ENCODE measurements at places on chromosomes 6 and 20.

DNA sequence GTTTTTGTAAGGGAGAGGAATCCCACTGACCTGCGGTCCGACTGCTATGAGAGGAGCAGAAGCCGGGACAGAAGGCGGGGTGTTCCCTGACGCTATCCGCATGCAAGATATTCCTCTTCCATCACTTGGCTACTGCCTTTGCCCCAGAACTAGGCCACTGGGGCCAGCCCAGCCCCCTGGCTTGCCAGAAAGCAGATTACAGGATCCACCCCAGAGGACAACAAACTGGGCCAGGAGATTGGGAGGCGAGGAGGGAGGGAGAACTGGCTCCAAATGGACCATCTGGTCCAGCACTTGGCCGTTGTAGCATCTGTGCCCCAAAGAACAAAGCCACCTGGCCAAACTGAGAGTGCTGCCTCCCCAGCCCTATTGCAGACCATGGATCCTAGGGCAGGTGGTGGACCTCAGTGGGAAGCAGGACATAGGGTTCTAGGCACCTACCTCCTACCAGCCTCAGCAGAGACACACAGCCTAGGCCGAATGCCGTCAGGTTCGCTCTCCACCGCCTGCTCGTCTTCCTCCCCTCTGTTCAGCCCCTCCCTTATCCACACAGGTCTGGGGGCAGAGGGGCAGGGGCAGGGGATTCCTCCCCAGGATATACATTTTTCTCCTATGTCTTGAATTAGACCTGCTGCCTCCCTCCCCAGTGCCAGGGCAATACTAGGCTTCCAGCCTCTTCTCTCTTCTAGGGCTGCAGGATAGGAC lies 4.0 kb downstream of the MDGA1 start:
- peaks cover 45% of the 10 kb centered on the region for H3K27me3 ChIP-seq
- DNase-seq = no peak
- no peak overlapping the region for H3K27ac ChIP-seq

DNA sequence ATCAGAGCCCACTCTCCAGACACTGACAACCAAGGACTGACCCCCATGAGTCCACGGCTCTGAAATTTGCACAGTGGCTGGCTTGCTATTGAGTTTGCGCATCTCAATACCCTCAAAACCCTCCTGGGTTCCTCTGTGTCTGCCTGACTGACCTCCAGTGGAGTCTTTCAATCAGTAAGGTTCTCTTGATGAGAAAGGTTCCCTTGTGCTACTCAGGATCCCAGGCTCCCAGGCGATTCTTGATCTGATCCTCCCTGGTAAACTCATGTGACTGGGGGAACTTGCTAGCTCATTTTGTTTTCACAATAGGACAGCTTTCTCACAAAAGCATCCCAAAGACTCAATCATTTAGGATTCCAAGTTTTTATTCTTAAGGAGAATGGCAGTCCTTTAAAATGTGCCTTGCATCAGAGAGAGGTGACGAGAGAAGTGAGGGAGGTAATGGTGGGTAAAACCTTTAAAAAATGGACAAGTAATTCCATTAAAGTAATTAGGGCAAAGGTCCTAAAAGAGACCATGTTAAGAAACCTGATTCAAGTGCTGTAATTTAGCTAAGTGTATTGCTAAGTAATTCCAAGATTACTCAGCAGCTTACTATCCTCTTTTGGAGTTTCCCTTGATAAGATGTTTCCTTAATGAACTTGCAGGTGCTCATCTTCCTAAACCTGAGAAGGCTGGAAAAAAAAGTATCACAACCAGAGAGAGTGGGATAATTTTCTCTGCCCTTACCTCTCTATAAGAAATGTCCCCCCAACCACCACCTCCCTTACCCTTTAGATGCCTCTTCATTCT lies 304.7 kb upstream of the SGK1 start:
- DNase-seq = no peak
- no peak overlapping the region for H3K4me3 ChIP-seq
- peaks cover 31% of the 10 kb centered on the region for H3K4me1 ChIP-seq
- H3K27me3 ChIP-seq = no peaks in the 10 kb centered on the region
- no peak overlapping the region for H3K27ac ChIP-seq

DNA sequence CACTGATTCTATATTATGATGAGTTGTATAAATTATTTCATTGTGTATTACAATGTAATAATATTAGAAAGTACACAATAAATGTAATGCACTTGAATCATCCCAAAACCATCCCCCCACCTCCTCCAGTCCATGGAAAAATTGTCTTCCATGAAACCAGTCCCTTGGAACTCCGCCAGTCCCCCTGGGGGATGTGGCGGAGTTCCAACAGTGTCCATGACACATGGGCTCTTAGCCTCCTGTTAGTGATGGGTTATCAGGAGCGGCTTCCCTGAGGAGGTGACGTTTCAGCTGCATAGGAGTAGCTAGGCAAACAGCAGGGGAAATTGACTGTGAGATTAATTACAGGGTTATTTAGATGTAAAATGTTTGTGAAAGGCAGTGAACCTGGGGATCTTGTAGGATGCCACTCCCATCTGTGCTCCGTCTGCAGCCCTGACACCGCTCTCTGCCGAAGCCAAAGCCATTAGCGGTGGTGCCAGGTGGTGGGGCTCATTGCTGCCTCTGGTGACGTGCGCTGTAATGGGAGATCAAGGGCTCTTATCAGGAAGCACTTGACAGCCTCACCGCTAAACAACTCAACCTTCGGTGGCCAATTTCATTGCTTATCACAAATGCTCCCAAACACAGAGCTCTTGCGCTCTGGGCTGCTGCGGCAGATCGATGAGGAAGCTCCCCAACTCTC lies 81.6 kb upstream of the MC3R start:
- H3K4me3 ChIP-seq = no peak overlapping the region
- H3K4me1 ChIP-seq = no peaks in the 10 kb centered on the region
- H3K27me3 ChIP-seq = no peaks in the 10 kb centered on the region
- H3K36me3 ChIP-seq = no peaks in the 10 kb centered on the region
- no peak overlapping the region for H3K27ac ChIP-seq

DNA sequence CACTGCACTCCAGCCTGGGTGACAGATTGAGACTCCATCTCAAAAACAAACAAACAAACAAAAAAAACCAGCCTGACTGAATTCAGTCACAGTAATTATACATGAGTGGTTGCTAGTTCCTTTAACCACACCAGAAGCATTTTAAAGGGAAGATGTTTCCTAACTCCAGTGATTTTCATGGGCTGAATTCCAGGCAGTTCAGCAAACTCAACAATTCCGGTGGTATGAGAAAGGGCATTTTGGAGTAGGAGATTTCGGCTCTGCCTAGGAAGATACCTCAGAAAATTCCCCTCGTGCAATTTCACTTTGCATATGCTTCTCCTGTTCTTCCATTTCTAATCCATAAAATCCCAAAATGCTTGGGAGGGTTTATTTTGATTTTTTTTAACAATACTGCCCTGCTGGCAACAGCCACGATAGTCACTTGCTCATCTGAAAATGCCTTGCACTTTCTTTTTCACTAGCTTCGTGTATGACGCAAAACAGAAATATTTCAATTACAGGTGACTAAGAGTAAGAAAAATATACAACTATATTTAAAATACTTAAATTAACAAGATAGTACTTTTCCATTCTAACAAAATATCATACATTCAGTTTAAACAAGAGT lies 48.3 kb upstream of the IPCEF1 start:
- peaks cover 12% of the 10 kb centered on the region for H3K4me1 ChIP-seq
- H3K27me3 ChIP-seq = no peaks in the 10 kb centered on the region
- peaks cover 3% of the 10 kb centered on the region for H3K36me3 ChIP-seq

- peaks cover 3% of the 10 kb centered on the region for H3K36me3 ChIP-seq
- no peak for DNase-seq
- peaks cover 7% of the 10 kb centered on the region for H3K4me1 ChIP-seq
- no peaks in the 10 kb centered on the region for H3K27me3 ChIP-seq
Observed at GRCh38 chr6:168166627-168167026, 87.6 kb upstream of the FRMD1 start.

- H3K4me1 ChIP-seq = peaks cover 49% of the 10 kb centered on the region
- no peaks in the 10 kb centered on the region for H3K36me3 ChIP-seq
- no peak overlapping the region for H3K27ac ChIP-seq
- H3K4me3 ChIP-seq = no peak overlapping the region
- H3K27me3 ChIP-seq = no peaks in the 10 kb centered on the region
- DNase-seq = peak; percentile 75
Observed at GRCh38 chr6:82270881-82271635, 23.5 kb upstream of the IBTK start.

DNA sequence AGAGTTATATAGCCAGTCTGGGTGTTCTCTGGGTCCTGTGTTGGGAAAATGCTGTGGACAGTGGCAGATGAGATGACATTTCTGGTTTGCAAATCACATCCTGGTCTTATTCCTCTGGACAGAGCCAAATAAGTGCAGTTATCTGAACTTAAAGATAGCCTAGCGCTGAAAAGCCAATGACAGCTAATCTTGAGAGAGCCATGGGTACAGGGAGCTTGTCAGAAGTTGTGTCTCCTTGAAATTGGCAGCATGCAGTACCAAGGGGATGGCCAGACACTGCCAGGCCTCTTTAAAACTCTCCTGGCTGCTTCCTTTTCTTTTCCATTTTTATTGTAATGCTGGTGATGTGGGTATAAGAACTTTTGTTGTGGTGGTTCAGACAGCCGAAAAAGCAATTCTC lies 362.5 kb downstream of the FARS2 start:
- no peaks in the 10 kb centered on the region for H3K36me3 ChIP-seq
- H3K4me3 ChIP-seq = no peak overlapping the region
- H3K27me3 ChIP-seq = no peaks in the 10 kb centered on the region
- H3K4me1 ChIP-seq = no peaks in the 10 kb centered on the region
- no peak for DNase-seq

DNA sequence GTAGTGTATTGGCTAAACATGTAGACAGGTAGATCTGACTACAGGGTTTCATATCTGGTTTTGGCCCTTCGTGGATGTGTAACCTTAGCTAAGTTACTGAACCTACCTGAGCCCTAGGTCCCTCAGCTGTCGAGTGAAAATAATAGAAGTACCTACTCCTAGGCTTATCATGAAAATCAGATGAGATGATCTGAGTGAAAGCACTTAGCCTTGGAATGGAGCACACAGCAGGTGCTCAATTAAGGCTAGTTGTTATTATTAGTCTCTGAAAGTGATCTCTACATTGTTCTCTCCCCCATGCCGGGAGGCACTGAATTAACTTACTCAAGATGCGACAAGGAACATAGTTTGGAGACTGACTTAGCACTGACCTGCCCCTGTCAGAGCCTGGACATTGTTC lies 174.7 kb upstream of the ZNF217 start:
- peaks cover 25% of the 10 kb centered on the region for H3K4me1 ChIP-seq
- no peaks in the 10 kb centered on the region for H3K27me3 ChIP-seq
- H3K4me3 ChIP-seq = no peak overlapping the region
- no peaks in the 10 kb centered on the region for H3K36me3 ChIP-seq

GRCh38 chr6:106456756-106457155 lies 96.2 kb downstream of the CRYBG1 start:
- peaks cover 8% of the 10 kb centered on the region for H3K27me3 ChIP-seq
- no peak overlapping the region for H3K27ac ChIP-seq
- no peak overlapping the region for H3K4me3 ChIP-seq
- DNase-seq = no peak
- no peaks in the 10 kb centered on the region for H3K36me3 ChIP-seq

DNA sequence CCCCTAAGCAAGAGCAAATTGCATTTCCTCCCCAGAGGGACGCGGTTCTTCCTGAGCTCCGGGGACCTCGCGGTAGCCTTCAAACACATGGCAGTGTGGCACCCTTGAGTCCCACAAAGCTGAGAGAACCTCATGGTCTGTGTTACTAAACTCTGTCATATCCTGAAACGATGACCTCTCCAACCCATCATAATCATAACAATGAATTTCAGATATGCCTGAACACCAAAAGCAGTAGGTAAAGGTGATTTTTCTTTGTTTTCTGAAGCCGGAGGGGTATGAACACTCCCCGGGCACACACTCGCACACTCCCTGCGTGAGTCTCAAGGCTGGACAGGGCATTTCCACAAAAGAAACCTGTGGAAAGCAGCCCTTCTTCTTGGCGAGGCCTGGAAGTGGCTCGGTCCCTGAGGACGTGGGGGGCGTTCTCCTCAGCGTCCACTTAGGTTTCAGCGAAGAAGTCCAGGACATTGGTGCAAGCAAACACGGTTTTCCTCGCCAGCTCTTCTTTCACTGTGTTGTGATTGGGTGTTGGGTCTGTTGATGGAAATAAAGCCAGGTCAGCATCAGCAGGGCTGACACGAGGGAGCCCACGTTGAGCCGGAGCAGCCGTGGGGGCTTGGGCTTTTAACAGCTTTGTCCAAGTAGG lies 183.4 kb downstream of the ERMARD start:
- no peaks in the 10 kb centered on the region for H3K36me3 ChIP-seq
- no peak overlapping the region for H3K4me3 ChIP-seq
- no peaks in the 10 kb centered on the region for H3K4me1 ChIP-seq
- no peaks in the 10 kb centered on the region for H3K27me3 ChIP-seq
- H3K27ac ChIP-seq = no peak overlapping the region

GRCh38 chr6:71157345-71157744 lies 131.3 kb upstream of the OGFRL1 start:
- no peak overlapping the region for H3K27ac ChIP-seq
- H3K27me3 ChIP-seq = no peaks in the 10 kb centered on the region
- DNase-seq = no peak

DNA sequence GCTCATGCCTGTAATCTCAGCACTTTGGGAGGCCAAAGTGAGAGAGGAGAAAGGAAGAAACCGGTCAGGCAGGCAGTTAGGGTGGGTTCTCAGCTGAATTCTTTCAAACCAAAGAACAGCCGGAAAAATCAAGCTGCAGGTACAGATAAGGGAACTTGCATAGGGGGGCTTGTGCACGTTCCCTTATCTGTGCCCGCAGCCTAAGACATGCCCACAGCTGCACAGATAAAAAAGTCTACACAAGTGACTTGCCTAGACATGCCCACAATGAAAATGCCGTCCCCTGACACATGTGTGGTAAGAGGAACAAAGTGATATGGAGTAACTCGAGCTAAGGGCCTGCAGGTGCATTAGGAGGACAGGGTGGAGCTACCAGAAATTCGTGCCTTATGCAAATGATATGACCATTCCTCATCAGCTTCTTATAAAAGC lies 175.8 kb upstream of the SALL4 start:
- H3K4me3 ChIP-seq = no peak overlapping the region
- H3K27me3 ChIP-seq = no peaks in the 10 kb centered on the region
- DNase-seq = no peak
- H3K27ac ChIP-seq = no peak overlapping the region
- H3K36me3 ChIP-seq = no peaks in the 10 kb centered on the region

- peak; percentile 23 for DNase-seq
- H3K27me3 ChIP-seq = no peaks in the 10 kb centered on the region
- no peaks in the 10 kb centered on the region for H3K4me1 ChIP-seq
- H3K36me3 ChIP-seq = no peaks in the 10 kb centered on the region
Observed at GRCh38 chr20:36728986-36729385, 16.9 kb downstream of the NDRG3 start.

- H3K27me3 ChIP-seq = no peaks in the 10 kb centered on the region
- no peaks in the 10 kb centered on the region for H3K36me3 ChIP-seq
- peaks cover 9% of the 10 kb centered on the region for H3K4me1 ChIP-seq
- DNase-seq = peak; percentile 58
- H3K4me3 ChIP-seq = no peak overlapping the region
- H3K27ac ChIP-seq = no peak overlapping the region
Observed at GRCh38 chr6:154683756-154684523, 49.3 kb upstream of the SCAF8 start.
